Amniotic stem cell (primary cell): ENCODE measurements at places on chromosomes 5 and 9.

- no peak for DNase-seq
Measured at GRCh38 chr5:17951392-17952169, 317.3 kb downstream of the TAF11L14 start.

GRCh38 chr5:446066-446882 is 3.3 kb downstream of the EXOC3 start:
- DNase-seq: no peak

DNA sequence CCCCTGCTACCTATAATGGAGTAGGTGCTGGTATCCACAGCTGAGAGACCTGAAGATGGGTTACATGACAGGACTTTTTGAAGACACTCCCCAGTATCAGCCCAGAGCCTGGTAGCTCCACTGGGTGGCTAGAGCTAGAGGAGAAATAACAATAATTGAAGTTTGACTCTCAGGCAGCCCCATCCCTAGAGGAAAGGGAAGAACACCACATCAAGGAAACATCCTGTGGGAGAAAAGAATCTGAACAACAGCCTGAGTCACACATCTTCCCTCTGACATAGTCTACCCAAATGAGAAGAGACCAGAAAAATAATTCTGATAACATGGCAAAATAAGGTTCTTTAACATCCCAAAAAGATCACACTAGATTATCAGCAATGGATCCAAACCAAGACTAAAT is 432.1 kb downstream of the CDH18 start:
- no peak for DNase-seq

DNA sequence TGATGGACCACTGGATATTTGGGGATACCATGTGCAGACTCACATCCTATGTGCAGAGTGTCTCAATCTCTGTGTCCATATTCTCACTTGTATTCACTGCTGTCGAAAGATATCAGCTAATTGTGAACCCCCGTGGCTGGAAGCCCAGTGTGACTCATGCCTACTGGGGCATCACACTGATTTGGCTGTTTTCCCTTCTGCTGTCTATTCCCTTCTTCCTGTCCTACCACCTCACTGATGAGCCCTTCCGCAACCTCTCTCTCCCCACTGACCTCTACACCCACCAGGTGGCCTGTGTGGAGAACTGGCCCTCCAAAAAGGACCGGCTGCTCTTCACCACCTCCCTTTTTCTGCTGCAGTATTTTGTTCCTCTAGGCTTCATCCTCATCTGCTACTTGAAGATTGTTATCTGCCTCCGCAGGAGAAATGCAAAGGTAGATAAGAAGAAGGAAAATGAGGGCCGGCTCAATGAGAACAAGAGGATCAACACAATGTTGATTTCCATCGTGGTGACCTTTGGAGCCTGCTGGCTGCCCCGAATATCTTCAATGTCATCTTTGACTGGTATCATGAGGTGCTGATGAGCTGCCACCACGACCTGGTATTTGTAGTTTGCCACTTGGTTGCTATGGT is 54.5 kb upstream of the HNRNPA0 start:
- DNase-seq: no peak

- no peak for DNase-seq
Measured at GRCh38 chr9:13975611-13976290, 338.2 kb downstream of the NFIB start.

DNA sequence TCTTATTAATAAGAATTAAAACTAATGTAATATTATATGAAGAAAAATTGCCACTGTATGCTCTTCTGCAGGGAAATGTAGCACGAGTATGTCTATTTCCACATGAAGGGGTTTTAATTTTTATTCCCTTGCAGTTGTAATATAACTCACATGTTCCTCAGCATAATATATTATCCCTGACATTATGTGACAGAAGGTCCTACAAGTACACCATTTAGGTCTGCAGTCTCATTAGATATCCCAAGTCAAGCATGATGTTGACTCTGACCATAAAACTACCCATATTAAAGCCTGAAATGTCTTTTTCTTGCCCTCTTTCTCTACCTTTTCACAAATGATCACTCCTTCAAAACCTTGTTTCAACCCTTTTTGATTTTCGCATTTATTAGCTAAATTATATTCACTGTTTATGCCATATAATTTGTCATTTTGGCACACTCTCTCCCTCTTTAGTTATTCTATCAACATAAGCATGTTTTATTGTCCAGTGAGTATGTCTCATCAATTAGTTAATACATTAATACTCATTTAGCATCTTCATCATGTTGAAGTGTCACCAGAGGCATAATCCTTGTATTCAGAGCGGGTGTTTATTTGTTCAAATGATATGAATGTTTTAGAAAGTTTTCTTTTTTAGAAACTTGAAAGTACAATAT is 532.8 kb downstream of the MAT2B start:
- no peak for DNase-seq

GRCh38 chr9:122287214-122287720 is 22.6 kb downstream of the MRRF start:
- no peak for DNase-seq

GRCh38 chr5:77182367-77182766 is 28.1 kb upstream of the PDE8B start:
- no peak for DNase-seq

GRCh38 chr5:131264451-131265099 is 722 bp downstream of the CDC42SE2 start:
- no peak for DNase-seq
